Stimulated activated CD8-positive, alpha-beta memory T cell treated with anti-CD3 and anti-CD28 coated beads, Interleukin-15, amount 100 ng/mL, for 24 hours (primary cell): ENCODE measurements at places on chromosomes 5 and 9.

GRCh38 chr9:127142931-127143464 lies 20.6 kb upstream of the ANGPTL2 start:
- no peak for DNase-seq

DNA sequence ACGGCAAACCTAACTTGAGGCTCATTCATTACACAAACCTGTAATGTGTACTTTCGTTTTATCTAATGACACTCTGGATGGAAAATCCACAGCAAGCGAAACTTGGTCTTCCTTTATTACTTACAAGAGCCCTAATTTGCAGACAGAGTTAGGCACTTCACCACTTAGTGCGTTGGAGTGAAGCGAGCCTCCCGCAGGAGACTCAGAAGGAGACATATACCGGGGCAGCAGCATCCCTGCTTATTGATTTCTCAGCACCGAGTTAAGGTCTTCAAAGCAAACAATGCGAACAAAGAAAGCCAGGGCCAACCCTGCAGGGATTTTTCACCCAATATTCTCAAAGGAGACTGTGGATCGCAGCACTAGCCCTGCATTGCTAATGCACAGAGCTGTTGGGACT lies 28.6 kb downstream of the LSM11 start:
- no peak for DNase-seq

GRCh38 chr5:155735388-155735787 lies 591.6 kb upstream of the SGCD start:
- DNase-seq, result no peak

- no peak for DNase-seq
Observed at GRCh38 chr9:135770203-135770535, 68.2 kb downstream of the KCNT1 start.

GRCh38 chr9:116237456-116237855 lies 83.9 kb downstream of the PAPPA start:
- no peak for DNase-seq

GRCh38 chr5:72489536-72489935 lies 17.7 kb downstream of the ZNF366 start:
- DNase-seq, result no peak

- no peak for DNase-seq
Observed at GRCh38 chr5:43993634-43994351, 390.8 kb downstream of the NNT start.

GRCh38 chr9:96486386-96487028 lies 36.5 kb downstream of the HABP4 start:
- DNase-seq, result no peak

DNA sequence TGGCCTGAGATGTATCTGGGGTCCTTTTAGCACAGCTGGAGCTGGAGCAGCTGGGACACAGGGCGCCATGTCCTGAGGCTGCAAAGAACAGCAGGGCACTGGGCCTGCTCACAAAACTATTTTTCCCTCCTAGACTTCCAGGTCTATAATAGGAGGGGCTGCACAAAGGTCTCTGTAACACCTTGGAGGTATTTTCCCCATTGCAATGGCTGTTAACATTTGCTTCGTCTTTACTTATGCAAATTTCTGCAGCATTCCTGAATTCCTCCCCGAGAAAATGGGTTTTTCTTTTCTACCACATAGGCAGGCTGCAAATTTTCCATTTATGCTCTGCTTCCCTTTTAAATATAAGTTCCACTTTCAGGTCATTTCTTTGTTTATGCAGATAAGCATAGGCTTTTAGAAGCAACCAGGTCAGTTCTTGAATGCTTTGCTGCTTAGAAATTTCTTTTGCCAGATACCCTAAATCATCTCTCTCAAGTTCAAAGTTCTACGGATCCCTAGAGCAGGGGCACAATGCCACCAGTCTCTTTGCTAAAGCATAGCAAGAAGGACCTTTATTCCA lies 130.8 kb downstream of the PCSK1 start:
- no peak for DNase-seq

GRCh38 chr5:61322738-61323725 lies 9.0 kb upstream of the ZSWIM6 start:
- no peak for DNase-seq

- DNase-seq, result no peak
Observed at GRCh38 chr5:170720179-170720578, 63.3 kb upstream of the GABRP start.

DNA sequence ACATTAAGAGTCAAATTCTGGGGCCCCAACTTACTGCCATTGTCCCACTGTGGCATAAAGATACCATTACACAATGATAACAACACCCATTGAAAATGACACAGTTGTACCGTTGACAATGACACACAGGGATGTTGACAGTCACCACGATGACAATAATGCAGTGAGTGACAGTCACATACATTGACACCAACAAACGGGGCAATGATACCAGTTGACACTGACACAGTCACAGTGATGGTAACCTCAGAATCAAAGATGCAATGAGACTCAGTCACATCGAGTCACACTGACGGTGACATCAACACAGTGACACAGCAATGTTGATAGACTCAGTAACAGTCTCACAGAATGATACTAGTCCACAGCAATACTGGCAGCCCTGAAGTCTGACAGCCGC lies 16.9 kb downstream of the CNTFR start:
- DNase-seq, result no peak

DNA sequence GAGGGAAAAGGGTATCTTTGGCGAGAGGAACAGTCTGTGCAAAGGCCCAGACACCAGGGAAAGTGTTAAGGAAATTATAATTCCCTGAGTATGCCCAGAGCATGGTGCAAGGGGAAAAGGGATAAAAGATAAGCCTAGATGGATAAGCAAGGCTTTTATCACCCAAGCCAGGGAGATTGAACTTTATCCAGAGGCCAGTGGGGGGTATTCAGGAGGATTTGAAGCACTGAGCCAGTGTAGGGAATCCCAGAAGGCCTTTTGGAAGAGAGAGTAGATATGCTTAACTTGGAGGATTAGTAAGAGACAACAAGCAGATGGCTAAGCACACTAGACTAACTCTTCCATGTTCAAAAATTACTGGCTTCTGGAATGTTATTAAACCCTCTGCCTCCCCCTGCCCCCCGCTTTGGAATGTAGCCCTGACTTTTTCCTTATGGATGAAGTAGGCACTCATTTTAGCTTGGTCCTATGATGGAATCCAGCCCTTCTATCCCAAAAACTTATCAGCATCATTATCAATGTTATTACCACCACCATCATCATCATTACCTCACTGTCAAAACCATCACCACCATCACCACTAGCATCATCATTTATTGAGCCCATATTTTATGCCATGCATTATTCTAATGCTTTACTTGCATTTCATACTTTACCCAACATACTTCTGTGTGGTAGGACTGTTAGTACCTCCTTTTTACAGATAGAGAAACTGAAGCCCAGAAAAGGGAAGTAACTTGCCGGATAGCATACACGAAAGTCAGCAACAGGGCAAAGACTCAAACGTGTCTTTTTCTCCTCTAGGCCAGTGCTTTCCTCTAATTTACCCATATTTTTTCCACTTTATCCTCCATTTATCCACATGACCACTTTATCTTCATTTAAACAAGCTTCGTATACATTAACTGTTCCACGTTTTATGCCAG lies 237.0 kb downstream of the PAPPA start:
- no peak for DNase-seq

DNA sequence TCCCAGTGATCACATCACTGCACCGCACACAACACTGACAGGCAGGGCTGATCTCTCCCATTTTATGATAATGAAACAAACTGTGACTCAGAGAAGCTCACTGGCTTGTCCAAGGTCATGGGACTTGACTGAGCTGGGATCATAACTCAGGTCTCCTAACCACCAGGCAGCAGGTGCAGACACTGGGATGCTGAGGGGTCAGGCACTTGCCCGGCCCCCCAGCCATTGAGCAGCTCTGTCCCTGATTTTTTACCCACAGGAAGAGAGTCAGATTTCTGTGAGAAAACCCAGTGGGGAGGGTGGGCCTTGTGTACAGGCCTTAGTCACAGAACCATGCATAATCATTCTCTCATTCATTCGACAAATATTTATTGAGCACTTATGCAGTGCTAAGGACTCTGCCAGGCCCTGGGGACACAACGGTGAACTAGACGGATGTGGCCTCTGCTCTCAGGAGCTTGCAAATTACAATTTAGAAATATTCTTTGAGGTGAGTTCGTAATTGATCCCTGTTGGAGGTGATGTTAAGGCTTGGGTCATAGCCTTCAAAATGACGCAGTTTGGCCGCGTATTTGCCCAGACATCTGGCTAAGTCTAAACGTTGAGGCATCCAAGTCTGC lies 54.5 kb upstream of the TGFBR1 start:
- DNase-seq, result no peak

GRCh38 chr9:129113645-129114304 lies 2.6 kb downstream of the PTPA start:
- no peak for DNase-seq

DNA sequence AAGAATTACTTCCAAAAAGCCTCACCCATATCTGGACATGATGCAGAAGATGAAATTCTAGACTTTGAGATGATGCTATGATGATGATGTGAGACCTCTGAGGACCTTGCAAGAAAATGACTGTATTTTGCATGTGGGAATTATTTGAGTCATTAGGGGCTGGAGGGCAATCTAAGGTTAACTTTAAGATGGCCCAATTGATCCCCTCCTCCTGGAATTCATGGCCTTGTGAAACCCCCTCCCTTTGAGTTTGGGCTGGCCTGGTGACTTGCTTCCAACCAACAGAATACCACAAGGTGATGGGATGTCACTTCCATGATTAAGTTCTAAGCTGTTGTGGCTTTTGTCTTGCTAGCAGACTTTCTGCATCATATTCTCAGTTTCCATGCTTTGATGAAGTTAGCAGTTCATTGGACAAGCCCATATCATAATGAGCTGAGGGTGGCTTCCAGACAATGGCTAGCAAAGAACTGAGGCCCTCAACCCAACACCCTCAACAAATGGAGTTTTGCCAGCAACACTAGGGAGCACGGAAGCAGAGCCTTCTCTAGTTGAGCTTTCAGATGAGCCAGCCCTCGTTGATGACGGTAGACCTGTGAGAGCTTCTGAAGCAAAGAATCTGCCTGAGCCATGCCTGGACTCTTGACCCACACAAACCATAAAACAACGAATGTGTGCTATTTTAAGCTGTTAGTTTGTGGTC lies 7.4 kb upstream of the AMACR start:
- no peak for DNase-seq

DNA sequence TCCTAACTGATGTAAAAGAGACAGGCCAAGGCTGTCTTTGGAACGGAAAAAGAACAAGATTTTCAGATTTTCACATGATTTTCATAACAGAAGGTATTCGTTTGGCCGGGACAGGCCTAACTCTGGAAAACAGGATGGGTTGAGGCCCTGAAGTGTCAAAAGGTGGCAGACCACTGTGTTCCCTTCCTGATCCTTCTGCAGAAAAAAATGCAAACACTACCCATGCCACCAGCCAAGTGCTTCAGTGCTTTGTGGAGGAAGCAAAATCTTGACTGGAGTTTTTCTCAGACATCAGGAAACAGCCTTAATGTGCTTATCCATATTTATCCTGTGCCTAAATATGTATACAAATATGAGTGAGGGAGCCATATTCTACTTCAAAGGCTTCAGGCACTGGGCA lies 113.5 kb upstream of the IL6ST start:
- DNase-seq, result no peak

GRCh38 chr9:94720846-94721549 lies 5.5 kb upstream of the AOPEP start:
- DNase-seq, result no peak

DNA sequence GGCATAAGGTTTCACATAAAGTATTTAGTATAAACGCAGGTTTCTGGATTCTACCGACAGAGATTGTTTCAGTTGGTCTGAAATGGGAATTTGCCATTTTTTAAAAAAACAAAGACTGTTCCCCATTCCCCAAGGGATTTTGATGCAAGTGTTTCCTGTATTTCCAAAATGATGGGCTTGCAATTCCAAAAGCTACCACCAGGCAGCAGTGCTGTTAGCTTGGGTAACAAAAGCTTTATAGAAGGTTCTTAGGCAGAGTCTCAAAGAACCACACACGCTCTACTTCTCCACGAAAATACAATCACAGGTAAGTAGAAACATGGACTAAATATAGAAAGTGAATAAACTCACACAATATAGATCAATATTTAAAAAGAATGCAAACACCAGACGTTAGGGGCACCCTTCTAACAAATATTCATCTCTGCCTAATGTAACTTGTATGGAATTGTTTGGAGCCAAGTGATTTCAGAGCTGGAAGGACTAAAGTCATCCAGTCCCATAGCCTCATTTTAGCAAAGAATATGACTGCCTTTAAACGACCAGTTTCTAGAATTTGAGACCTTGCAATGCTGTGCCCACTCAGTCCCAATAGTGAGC lies 154.3 kb downstream of the SPOCK1 start:
- DNase-seq, result no peak

DNA sequence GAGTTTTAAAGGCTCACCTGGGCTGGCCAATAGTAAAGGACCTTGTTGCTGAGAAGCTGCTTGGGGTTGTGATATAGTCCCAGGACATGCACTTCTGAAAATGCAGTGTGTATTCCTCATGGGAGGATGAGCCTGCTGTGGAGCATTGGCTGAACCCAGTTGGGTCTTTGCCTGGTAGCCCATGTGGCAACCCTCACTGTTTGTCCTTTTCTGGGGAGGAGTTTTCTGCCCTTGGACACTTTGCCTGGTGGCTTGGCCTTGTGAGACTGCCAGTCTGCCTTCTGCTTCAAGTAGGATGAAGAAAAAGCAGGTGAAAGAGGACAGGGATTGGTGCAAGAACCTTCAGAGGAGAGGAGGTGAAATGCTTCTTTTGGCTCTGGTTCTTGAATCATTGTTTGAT lies 4.0 kb downstream of the TENT4A start:
- no peak for DNase-seq

DNA sequence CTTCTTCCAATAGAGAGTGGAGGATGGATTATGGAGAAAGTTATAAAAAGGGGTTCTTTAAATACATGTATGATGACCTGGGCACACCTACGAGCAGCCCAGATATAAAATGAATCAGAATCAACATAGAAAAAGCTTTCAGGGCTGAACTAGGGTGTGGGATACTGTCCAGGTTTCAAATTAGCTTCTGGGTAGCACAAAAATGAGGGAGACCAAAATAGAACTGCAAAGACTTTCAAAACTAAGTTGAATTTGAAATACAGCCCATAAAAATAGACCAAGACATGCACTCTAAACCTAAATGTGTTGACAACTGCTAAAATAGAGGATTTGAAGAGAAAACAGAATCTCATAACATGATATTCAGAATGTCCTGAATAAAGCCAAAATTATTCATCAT lies 17.0 kb downstream of the ZNF484 start:
- no peak for DNase-seq

DNA sequence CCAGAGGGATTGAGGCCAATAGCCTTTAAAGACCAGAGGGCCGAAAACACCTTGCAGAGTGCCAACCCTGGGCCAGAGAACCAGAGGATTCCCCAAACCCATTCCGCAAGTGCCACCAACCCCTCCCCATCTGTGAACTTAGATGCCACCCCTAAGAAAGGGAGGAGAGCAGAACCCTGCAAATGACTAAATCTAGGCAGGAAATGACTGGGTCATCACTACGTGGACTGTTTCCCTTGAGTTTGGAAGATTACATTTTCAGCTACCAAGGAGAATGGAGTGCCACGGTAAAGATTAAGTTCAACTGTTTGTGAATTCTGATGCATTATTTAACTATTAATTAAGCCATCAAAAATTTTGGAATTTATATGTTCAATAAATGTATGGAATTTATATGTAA lies 142.8 kb downstream of the ENC1 start:
- DNase-seq, result no peak

GRCh38 chr9:112869041-112869529 lies 21.6 kb downstream of the SLC46A2 start:
- DNase-seq, result no peak
